ENCODE measurements at places on chromosomes 1 and 21.

DNA sequence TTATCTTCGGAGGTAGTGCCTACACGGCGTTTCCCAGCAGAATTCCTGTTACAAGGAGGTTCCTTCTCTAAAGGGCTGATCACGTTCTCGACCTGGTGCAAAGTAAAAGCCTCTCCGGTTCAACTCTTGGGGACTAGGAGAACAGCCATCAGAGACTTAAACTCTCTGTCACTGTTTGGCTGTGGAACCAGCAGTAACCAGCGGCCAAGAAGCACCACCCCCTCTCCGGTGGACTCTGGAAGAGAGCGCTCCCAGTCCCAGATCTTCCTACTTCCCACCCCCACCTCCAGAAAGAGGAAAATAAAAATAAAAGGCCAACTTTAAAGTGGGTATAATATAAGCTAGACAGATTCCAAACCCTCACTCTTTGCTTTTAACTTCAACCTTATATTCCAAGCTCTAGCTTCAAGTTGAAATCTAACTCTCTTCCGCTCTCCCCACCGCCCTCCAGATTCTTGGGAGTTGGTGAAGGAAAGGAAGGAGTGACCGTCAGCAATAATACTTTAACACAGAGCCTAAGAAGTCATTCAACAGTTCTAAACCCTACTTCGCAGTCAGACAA is 2.9 kb downstream of the BRINP3 start:
- DNase-seq: no peak

- no peak for DNase-seq
Observed at GRCh38 chr1:164504749-164505148, 54.2 kb upstream of the PBX1 start.

GRCh38 chr1:33348676-33349080 is 27.8 kb upstream of the A3GALT2 start:
- no peak for DNase-seq

GRCh38 chr1:4960782-4961475 is 306.5 kb downstream of the AJAP1 start:
- DNase-seq: no peak

DNA sequence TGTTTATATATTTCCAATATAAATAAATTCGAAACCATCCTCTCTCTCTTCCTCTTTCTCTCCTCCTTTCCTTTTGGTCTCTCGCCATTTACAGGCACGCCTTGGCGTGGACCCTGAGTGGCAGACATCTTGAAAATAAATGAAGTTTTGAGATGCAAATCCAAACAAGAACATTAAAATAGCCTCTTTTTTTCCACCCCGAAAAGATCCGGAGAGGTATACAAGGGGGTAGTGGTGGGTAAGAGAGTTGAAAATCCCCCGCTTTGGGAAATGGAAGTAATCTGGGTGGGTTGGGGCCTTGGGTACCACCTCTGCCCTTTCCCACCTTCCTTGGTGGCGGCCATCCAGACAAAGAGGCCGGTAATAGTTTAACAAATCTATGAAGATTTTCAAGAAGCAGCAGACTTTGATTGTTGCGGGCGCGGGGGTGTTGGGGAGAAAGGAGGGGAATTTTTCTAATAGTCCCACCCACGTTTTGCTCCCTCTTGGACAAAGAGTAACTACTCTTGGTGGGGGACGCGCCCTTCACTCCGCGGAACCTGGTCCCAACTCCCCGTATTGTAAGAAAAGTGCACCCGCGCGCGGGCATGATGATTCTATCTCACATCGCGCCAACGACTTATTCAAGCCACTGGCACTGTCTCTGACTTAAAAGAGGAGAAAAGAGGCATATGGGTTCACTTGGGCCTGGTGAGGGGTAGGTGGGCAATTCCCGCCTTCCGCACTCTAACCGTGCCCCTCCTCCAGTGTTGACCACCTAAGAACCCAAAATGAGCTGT is 4.0 kb upstream of the FOXD3 start:
- DNase-seq: no peak

DNA sequence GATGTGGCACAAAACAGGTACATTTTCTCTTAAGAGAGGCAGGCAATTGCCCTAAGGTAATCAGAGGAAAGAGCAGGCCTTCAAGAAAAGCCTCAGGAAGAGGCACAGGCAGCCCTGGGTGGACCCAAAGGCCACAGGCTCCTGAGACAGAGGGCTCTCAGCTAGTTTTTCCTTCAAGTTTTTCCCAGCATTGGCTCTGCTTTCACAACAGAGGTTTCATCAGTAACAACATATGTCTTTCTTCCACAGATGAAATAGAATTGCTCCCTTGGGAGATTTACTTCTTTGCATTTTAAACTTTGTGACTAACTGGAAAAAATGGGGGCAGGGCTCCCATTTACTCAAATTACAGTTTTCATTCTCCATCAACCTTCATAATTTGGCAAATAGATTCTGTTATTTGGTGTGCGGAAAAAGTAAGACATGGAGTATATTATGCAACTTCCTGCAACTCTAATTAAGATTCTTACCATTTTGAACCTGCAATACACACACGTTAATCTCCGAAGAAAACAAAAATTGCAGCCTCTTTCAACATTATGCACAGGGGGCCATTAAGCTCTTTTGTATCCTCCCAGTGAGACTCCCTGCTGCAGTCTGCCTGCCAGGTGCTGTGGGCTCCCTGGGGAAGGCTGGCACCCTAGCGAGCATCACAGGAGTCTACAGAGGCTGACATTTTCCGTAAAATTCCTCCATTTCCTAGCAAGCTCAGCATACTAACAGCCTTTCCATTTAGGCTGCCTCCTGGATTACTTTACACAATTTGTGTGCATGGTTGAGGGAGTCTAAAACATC is 282.3 kb downstream of the USH2A start:
- no peak for DNase-seq

GRCh38 chr1:229079016-229079595 is 191.8 kb upstream of the RAB4A start:
- DNase-seq: no peak

GRCh38 chr21:41358193-41359166 is 3.3 kb upstream of the MX2 start:
- no peak for DNase-seq

DNA sequence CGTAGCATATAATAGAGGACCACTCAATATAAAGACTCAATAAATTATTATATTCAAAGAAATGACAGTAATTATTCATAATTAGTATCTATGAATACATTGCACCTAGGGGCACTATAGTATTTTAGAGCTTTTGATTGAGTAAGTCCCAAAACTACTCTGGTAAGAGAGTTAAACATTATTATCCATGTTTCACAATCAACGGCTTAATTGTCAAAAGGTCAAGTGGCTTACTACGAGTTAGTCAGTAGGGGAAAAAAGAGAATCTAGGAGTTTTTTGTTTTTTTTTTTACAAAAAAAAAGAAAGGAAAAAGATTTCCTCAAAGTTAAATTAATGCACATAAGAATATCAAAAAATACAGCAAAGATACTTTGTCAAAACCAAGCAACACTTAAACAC is 20.4 kb upstream of the LAMC1 start:
- DNase-seq: no peak

- no peak for DNase-seq
Observed at GRCh38 chr1:8965121-8965820, 19.6 kb downstream of the CA6 start.

DNA sequence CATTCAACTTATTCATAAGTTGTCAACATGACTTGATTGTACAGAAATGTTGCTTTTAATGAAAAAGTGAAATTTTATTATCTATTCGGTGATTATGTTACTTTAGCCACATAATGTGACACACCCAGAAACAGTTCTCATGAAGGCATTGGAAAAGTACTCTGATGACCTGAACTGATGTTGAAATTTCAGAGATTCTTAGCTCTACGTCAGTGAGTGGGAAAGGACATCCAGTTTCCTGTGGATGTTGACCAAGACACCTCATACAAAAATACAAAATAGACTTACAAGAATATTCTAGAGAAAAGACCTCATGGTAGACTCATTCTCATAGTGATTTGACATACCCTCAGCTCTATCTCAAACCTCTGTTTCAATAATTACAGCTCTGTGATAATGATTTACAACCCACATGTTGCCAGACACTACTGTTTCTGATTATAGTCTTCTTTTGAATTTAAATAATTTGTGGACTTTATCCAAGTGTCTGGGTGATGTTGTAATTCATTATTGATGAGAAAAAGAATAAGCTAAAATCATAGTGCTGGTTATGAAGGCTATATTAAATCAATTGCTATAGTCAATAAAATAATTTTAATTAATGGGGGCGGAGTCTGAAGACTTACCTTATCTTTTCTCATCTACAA is 37.3 kb downstream of the KCNK2 start:
- DNase-seq: no peak

DNA sequence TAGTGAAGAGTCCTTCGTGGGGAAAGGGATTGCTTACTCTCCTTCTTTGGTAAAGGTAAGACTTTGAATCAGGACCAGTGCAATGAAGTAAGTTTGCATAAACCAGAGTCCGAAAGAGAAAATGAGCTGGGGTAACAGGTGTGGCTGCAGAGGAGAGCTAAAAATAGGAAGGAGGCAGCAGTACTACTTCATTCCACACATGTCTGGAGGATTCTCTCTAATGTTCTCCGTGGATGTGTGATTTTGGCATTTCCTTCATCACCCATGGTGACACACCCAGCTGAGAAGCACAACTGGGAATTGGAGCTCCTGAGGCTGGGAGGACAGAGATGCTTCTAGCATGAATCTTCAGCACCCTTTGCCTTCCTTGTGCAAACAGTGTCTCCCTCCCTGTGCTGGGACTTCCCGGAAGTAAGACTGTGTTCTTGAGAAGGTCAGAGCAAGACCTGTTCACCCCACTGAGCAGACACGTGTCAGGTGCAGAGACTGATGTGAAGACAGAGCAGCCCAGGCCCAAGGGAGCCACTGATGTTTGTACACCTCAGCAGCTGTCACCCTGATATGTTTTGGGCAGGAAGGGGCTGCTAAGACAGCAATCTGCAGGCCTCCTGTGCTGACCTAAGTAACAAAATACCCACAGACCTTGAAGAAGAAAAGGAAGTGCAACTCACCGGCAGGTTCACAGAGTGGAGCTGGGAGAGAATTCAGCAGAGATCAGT is 13.3 kb downstream of the FCRL1 start:
- no peak for DNase-seq

GRCh38 chr1:164165466-164165865 is 393.5 kb upstream of the PBX1 start:
- no peak for DNase-seq

- DNase-seq: no peak
Observed at GRCh38 chr1:25989440-25990234, 8.2 kb downstream of the PAFAH2 start.

DNA sequence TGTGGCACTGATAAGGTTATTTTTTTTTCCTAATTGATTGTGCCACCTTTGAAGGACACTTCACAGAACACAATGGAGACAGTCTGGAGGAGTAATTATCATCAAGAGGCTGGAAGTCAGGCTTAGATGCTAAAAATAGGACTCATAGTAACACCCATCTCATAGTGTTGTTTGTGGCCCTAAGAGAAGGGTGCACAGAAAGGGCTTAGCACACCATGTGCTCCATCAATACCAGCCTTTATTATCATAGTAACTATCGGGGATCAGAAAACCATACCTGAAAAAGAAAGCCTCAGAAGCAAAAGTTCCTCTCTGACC is 11.9 kb downstream of the NIPAL3 start:
- DNase-seq: no peak

GRCh38 chr1:208161656-208162375 is 82.4 kb downstream of the PLXNA2 start:
- no peak for DNase-seq

- no peak for DNase-seq
Observed at GRCh38 chr1:90413519-90413918, 303.6 kb downstream of the BARHL2 start.

Measured in activated CD8-positive, alpha-beta memory T cell treated with anti-CD3 and anti-CD28 coated beads for 4 hours (primary cell).